ENCODE measurements at places on chromosomes 16 and 17.

DNA sequence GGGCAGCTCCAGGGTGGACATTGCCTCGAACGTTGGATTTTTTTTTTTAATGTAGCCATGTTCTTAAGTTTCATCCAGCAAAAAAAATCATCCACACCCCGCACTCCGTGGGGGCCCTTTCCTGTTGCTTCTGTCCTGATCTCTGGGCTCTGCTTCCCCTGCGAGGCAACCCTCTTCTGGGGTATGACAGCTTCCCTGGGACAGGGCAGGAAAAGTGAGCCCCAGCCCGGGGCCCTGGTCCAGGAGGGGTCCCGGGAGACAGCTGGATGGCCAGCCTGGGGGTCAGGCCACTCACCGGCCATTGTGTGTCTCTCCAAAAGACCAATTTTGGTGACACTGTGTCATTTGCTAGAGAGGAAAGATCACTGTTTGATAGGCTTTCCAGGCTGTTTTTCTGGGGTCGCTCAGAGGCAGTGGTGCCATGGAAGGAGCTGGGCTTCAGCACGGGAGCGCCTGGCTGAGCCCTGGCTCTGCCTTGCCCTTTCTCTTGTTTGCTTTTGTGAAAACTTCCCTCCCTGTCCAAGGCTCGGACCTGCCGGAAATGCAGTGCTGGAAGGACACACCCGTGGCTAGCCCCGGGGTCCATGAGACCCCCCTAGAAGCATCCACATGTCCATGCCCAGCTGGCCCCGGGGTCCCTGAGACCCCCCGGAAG lies 41.0 kb upstream of the CHMP6 start:
- no peak for DNase-seq

- no peak for DNase-seq
Observed at GRCh38 chr16:81583893-81584631, 139.5 kb downstream of the CMIP start.

DNA sequence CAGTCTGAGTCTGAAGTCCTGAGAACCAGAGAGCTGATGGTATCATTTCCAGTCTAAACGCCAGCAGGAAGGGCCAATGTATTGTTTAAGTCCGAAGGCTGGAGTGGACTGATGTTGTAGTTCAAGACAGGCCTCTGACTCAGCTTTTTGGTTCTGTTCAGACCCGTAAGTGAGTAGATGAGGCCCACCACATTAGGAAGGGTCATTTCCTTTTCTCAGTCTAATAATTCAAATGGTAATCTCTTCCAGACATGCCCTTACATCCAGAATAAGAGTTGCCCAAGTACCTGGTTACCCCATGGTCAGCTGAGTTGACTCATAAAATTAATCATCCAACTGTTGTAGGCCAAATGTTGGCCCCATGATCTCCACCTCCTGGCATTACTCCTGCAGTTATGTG lies 442.6 kb upstream of the HSBP1 start:
- DNase-seq, result no peak

DNA sequence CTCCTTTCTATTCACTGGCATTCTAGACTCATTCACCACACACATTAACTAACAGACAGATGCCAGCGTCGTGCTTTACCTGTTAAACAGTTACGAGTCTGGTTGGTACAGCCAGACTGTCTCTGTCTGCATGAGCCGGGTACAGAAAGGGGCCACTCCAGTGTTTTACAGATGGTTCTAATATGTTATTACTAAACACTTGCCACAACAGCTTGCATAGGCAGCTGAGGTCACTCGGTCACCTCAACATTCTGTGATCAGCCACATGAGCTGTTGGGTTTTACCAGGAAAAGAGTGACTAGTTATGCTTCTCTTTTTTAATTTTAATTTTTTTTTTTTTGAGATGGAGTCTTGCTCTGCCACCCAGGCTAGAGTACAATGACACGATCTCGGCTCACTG lies 25.2 kb downstream of the CD300A start:
- no peak for DNase-seq

DNA sequence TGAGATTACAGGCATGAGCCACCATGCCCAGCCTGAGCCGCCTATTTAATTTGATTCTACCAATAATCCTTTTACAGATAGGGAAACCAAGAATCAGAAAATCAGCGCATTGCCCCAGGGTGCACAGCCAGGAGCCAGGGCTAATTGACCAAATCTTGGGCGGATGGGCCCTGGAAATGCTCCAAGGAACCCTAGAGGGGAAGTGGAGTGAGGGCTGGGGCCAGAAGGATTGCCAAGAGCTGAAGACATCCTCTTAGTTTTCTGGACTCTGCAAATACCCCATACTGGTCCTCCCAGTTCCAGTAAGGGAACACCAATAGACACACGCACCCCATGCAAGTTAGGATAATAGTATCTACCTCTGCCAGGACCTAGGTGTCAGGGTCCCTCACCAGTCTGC lies 3.8 kb downstream of the FHOD1 start:
- no peak for DNase-seq

DNA sequence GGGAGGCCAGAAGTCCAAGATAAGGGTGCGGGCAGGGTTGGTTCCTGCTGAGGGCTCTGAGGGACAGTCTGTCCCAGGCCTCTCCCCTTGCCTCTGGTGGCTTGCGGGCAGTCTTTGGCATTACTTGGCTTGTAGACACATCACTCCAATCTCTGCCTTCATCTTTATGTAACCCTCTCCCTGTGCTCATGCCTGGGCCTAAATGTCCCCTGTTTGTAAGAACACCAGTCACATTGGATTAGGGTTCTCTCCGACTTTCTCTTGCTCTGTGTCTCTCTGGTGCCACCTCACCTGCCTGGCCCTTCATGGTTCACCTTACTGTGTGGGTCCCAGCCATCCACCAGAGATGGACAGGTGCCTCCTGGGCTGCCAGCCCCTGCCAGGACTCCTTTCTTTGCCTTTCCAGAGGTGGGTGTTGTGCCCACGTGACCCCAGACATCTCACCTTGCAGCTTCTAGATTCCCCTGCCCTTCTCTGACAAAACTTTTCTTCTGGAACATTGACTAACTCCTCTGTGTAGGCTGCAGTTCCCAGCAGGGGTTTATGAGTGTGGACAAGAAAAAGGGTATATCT lies 205.8 kb downstream of the MSI2 start:
- DNase-seq, result no peak

DNA sequence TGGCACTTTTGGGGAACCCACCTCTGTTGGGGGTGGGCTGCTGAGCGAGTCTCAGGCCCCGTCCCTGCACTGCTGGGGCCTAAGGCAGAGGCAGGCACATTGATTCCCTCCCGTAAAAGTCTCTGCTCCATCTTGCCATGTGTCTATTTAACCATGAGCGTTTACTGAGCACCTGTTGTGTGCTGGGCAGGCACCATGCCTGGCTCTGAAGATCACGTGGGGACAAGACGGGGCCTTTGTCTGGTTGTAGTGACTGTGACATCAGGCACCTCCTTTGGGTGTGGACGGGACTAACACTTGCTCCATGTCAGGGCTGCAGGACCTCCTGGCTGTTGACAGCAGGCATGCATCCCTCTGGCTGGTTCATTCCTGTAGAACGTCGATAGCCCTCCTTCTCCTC lies 204.7 kb upstream of the CIBAR2 start:
- no peak for DNase-seq

- DNase-seq, result no peak
Observed at GRCh38 chr17:48733632-48734328, 5.2 kb upstream of the HOXB13 start.

DNA sequence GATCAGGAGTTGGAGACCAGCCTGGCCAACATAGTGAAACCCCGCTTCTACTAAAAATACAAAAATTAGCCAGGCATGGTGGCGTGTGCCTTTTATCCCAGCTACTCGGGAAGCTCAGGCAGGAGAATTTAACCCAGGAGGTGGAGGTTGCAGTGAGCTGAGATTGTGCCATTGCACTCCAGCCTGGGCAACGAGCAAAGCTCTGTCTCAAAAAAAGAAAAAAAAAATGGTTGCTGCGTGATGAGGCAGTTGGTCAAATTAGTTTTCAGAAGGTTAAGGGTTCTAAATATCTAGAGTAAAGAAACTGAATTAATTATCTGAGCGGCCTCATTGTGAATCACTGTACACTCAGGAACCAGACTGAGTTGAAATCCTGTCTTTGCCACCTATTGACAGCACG lies 3.5 kb upstream of the CD68 start:
- no peak for DNase-seq

- DNase-seq, result no peak
Observed at GRCh38 chr17:38897671-38898290, 27.6 kb upstream of the LASP1NB start.
